Activated T-helper 2 cell treated with anti-CD3 and anti-CD28 coated beads, Interferon-gamma antibody, Interleukin-2, Interleukin-4, amounts not matched to agents 10 μg/mL and 5 μg/mL and 100 μg/mL, durations not matched to agents 14 hours and 24 hours and 36 hours (primary cell): ENCODE measurements at places on chromosomes 4 and X.

DNA sequence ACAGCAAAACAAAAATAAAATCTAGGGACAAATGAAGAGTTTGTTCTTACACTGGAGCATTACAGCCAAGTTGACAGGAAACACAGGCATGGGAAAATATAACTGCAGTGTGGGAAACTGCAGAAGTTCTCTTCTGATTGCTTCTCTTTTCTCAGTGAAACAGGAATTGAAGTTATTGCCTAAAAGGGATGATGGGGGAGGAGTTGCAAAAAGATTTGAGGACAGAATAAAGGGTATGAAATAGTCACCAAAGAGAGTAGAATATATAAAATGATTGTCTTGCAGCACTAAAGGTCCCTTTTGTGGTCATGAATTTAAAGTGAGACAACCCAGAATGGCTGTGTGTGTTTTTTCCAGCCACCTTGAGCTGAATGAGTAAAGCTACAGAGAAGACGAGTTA is 103.7 kb downstream of the JADE1 start:
- H3K36me3 ChIP-seq, result peaks cover 3% of the 10 kb centered on the region
- no peaks in the 10 kb centered on the region for H3K27me3 ChIP-seq
- no peak overlapping the region for H3K27ac ChIP-seq
- no peak for DNase-seq
- no peak overlapping the region for H3K4me3 ChIP-seq

- no peaks in the 10 kb centered on the region for H3K36me3 ChIP-seq
- no peak overlapping the region for H3K4me3 ChIP-seq
- H3K4me1 ChIP-seq, result no peaks in the 10 kb centered on the region
- DNase-seq, result no peak
- no peaks in the 10 kb centered on the region for H3K27me3 ChIP-seq
Observed at GRCh38 chr4:188867796-188868195, 728.6 kb downstream of the TRIML1 start.

GRCh38 chr4:168508683-168509082 is 11.8 kb downstream of the PALLD start:
- H3K4me3 ChIP-seq, result no peak overlapping the region

DNA sequence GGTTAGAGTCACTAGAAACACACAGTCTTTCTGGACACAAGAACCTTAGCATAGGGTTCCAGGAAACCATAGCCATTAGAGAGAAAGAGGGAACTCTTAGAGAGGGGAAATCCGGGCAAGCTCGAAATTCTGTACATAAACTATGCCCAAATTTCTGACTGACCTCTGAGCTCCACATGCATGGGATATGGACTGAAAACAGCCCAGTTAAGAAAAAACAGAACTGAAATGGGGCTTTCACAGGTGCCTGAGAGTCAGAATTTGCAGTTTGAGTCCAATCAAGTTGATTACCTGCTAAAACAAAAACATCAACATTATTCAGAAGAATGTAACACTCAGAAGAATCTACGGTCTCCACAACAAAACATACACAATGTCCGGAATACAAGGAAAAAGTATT is 13.1 kb downstream of the DCHS2 start:
- peaks cover 14% of the 10 kb centered on the region for H3K27me3 ChIP-seq
- H3K36me3 ChIP-seq, result no peaks in the 10 kb centered on the region
- no peaks in the 10 kb centered on the region for H3K4me1 ChIP-seq
- no peak for DNase-seq
- H3K4me3 ChIP-seq, result no peak overlapping the region
- H3K27ac ChIP-seq, result no peak overlapping the region

- H3K27me3 ChIP-seq, result no peaks in the 10 kb centered on the region
- no peak for DNase-seq
- H3K4me3 ChIP-seq, result no peak overlapping the region
- H3K36me3 ChIP-seq, result no peaks in the 10 kb centered on the region
Observed at GRCh38 chr4:176448761-176449160, 129.0 kb downstream of the SPCS3 start.
